Stimulated activated CD4-positive, alpha-beta T cell treated with anti-CD3 and anti-CD28 coated beads, Interleukin-15, amount 100 ng/mL, for 48 hours (primary cell): ENCODE measurements at places on chromosomes 16 and 17.

DNA sequence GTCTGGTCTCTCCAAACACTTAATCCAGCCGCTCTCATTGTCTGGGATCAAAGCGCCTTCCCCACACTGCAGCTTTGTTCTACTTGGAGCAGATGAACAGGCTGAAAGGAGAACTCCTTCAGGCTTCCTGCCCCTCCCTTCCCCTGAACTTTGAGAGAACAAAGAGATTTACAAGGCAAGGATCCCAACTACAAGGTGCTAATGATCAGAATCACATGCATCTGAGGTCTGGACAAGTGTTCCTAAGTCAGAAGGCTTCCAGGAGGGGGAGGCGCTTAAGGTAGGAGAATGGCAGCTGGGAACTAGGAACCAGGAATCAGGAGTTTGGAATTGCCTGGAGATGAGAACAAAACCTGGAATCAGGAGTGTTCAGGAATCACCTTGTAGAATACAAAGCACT, 606.3 kb upstream of the CDH11 start:
- DNase-seq, result no peak

GRCh38 chr17:43469145-43469544, 14.6 kb upstream of the DHX8 start:
- no peak for DNase-seq

- DNase-seq, result peak; percentile 54
Measured at GRCh38 chr17:39164675-39165143, 1.3 kb downstream of the ARL5C start.

DNA sequence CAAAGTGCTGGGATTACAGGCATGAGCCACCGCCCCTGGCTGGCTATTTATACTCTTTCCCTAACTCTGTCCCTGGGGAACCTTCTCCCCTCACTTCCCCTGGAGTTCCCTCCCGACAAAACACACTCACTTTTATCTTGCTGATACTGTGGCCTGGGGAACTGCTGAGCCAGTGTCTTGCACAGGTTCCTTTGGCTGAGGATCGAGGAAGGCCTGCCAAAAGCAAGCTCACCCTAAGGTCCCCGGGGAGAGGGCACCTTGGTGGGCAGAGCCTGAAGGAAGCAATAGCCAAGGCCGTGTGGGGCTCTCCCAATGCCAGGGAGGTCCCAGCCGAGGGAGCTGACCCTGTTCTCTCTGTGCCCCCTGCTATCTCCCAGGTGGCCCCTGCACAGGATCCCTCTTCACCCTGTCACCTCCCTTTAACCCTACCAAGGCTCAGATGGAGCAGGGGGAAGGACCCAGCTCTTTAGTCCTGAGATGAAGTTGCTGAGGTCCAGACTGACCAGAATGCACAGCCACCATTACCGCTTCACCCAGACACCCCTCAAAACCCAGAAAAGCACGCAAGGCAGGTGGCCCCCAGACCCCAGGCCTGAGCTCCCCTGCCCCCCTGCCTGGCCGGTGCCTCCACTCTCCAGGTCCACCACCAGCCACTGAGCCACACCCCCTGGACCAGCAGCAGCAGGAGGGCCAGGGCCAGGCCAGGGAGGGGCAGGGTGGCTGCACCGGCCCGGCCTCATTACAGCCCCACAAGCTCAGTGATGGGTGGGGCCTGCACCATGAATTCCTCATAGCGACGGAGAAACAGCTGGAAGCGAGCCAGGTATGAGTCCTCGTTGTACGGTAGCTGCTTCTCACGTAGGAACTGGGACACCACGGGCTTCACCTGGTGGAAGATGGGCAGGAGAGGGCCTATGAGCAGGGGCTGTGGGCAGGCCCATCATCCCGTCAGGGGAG, 5.1 kb upstream of the FDXR start:
- no peak for DNase-seq

DNA sequence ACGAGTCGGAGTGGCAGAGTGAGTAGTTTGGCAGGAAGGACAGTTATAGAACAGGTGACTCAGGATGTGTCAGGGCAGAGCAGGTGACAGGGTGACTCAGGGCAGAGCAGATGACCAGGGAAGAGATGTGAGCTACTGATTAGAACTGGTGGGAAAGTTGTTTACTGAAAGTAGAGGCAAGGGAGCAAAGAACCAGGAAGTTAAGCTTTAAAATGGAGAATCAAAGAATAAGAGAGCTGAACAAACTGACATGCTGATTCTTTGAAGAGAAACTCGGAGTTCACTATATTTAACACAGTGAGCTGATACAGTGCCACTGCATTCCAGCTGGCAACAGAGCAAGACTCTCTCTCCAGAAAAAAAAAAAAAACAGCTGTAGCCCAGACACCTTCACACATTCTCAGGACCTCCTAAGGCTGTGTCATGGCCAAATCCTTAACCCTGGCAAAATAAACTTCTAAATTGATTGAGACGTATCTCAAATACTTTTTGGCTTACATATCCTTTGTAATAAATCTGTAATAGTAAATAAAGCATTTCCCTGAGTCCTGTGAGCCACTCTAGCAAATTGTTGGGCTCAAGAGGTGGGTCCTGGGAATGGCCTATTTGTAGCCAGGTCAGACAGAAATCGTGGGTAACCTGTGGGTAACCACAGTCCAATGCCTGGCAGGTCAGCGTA, 12.3 kb upstream of the UBE2I start:
- no peak for DNase-seq

DNA sequence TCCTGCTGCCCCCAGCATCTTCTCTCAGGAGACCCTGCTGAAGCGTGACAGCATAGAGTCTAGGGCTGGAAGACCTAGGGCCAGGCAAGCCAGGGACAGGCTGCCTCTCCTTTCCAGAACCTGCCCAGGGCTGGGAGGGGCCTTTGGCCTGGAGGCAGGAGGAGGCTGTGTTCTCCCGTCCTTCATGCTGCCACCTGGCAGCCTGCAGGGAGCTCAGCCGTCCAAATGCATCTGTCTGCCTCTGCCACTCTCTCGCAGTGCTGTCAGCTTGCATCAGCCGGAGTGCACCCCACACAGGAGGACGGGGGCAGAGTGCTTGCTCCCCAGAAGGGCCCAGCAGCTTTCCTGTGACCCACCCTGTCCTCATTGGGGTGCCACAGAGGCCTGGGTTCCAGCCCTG, 31.3 kb downstream of the ARHGAP23 start:
- DNase-seq, result no peak

DNA sequence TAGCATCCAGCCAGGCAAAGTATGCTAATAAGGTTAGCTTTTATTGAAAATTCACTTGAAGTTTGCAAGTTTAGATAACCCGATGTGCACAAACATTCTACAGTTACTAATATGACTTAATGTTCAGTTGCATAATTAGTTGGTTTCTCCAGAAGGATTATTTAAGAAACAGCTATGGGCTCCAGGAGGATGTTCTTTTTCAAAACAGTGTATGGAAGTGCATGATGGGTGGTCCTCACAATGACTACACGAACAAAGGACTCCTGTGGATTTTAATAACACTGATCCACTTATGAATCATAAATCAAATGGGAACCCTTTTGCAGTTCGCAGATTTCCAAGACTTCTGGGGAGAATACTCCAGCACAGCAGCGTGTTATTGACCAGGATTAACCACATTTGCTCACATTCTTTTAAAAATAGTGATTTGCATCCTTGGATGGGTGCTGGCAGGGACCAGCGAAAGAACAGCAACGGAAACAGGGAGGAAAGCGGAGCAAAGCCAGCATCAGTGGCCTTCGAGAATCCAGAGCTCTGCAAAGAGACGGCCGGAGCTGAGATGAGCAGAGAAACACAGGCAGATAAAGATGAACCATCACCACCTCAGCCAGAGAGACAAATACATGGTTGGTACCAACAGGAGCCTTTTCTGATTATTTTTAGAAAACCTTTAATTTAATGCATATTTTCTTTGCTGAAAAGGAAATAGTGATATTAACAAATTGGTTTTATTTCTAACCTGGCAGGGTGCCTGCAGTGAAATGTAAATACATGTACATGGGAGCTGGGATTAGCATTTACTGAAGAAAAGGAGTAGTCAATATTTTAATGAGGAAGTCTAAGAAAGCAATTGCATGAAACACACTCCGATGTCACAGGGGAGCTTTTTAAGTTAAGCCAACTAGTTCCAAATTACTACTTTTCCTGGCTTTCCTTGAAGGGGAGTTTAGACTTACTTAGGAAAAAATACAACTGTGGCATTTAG, 623.2 kb upstream of the ZFHX3 start:
- no peak for DNase-seq

- no peak for DNase-seq
Measured at GRCh38 chr16:49681217-49681883, 174.6 kb downstream of the ZNF423 start.
